ENCODE measurements at places on chromosomes 6 and 20.

GRCh38 chr20:36243726-36244125 is 7.4 kb downstream of the AAR2 start:
- no peak for DNase-seq

DNA sequence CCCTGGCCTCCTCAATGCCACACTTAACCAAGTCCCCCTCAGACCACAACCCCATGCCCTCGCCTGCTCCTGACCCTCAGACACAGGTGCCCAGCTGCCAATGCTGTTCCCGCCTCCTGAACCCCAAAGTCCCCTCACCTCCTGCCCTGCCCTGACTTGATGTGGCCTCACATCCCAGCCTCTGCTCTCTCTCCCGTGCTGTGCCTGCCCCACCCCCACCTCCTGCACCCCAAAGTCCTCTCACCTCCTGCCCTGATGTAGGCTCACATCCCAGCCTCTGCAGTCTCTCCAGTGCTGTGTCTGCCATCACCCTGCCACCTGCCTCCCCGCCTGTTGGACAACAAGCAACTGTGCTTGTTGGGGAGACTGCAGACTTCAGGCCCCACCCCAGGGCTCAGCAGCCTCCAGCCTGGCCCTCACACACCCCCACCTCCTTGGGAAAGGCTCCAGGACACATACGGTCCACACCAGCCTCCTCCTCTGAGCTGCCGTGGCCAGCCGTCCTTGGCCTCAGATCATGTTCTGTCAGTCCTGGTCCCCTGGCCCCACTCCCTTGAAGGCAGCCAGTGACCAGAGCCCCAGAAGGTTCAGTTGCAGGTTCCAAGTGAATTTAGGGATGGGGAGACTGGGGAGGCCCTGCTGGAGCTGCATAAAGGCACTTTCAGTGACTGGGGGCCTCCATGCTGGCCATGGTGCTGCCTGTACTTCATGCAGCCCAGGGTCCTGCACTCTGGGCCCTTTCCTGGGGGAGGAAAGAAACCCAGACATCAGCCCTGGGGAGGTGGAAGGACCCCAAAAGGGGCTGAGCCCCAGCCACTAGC is 28.4 kb downstream of the YTHDF1 start:
- no peak for DNase-seq

GRCh38 chr6:29319931-29320330 is 18.4 kb downstream of the OR14J1 start:
- DNase-seq = no peak

GRCh38 chr6:32857156-32857891 is 3.3 kb downstream of the PSMB9 start:
- no peak for DNase-seq

DNA sequence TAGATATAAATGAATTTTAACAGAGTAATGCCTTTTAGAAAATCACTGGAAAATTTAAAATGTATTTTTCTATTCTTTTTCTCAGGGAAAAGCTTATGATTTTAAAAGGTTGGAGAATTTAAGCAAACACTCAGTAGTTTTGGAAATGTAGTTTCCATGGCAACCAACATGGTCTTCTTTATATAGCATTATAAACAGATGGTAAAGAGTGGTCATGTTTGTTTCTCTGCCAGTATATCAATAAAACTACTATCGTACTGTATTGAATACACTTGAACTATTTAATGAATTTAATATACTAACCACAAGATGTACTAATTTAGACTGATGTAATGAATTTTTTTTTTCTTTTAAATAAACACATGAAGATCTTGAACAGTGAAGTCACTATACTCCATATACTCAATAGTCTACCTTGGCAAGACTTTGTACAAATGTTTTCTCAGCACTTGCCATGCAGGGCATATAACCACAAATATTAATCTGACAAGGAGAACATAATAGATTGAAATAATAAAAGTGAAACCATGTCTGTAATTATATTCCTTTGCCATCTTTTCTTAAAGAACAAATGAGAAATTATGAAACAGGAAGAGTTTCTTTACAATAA is 105.5 kb downstream of the PDSS2 start:
- DNase-seq = no peak

DNA sequence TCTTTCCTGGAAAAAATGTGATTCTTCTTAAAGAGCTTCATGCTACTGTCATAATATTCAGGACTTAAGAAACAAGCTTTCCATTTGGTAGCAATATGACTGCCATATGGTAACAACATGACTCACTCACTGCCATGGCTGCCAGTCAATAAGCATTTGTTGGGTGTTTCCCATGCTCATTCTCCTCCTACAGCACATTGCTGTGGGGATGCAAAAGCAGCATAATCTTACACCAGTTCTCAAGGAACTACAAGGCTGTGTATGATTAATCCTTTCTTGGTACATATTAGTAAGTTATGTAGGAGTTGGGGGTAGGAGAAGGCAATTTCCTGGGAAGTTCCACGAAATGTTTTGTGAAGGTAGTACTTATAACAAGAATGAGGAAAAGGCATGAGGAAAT is 76.7 kb downstream of the CEP162 start:
- DNase-seq = no peak

DNA sequence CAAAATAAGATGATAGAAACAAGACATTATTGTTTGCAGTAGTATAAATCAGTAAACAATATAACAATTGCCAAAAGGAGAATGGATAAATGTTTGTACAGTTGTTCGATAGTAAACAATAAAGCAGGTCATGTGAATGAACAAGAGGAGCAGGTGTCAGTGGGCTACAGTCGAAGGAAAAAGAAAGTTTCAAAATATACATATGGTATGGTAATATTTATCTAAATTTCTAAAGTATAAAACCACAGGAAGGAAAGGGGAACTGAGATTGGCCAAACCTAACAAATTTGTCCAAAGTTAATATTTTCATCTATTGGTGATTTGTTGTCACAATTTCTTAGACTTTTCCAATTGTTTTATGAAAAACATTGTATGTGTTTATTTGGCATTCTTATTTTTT is 110.9 kb downstream of the SH3BGRL2 start:
- DNase-seq = no peak

- no peak for DNase-seq
These were observed 84.0 kb downstream of the HFE start for GRCh38 chr6:26170951-26171841.

DNA sequence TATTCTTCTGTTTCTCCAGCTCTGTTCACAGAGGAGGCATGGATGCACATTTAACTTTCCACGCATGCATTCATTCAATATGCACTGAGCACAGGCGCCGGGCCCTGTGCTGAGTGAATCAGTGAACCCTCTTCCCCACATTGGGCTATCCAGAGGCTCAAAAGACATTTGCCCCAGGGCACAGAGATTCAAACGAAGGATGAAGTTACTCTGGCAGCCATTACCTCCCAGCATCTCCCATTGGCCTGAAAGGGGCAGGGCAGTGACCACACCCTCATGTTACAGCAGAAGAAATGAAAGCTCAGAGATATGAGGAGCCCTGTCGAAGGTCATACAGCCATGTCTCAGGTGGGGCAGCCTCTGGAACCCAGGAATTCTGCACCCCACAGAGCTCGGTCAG is 26.7 kb upstream of the NOL4L start:
- DNase-seq = no peak

DNA sequence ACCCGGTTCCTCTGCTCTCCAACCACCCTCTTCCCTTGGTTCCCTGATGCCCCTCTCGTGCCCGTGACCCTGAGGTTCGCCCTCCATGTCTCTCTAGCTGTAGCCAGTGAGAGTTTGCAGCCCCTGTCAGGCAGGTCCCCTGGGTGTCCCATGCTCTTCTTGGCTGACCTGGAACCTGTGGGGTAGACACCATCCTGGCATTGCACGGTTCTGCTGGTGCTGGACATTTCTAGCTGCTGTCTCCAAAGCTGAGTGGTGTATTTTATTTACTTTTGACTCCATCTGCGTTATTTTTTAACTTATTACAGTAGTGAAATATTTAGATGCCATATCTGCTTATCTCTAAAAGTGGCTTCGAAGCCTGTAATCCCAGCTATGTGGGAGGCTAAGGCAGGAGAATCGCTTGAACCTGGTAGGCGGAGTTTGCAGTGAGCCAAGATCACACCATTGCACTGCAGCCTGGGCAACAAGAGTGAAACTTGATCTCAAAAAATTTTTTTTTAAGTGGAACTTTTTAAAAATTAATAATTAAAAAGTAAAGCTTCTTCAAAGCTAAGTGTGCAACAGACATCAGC is 12.5 kb downstream of the ENTPD6 start:
- no peak for DNase-seq

DNA sequence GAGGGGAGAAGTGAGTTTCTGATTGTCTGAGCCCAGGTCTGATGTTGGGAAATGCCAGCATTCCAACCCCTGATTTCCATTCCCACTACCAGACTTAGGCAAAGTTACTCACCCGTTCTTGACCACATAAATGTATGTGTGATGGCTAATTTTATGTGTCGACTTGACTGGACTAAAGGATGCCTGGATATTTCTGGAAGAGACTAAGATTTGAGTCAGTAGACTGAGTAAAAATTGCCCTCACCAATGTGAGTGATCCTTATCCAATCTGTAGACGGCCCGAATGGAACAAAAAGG is 95.8 kb upstream of the TAB2 start:
- no peak for DNase-seq

DNA sequence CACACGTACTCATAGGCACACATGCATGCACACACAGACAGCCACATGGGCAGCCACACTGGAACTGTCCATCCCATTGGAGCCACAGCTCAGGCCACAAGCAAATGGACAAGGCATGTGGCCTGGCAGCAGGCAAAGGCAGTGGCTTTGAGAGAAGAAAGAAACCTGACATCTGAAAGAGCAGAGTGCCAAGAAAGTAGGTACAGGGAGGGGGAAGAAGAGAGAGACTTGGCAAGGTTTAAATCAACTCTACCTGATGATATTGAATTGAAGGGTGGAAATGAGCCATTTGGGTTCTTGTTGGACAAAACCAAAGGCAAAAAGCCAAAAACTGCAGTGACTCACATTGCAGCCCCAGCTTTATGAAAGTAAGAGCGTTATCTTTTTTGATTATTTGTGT is 142.7 kb downstream of the PCSK2 start:
- no peak for DNase-seq

GRCh38 chr6:67362976-67363375 is 1272.1 kb upstream of the ADGRB3 start:
- DNase-seq = no peak

DNA sequence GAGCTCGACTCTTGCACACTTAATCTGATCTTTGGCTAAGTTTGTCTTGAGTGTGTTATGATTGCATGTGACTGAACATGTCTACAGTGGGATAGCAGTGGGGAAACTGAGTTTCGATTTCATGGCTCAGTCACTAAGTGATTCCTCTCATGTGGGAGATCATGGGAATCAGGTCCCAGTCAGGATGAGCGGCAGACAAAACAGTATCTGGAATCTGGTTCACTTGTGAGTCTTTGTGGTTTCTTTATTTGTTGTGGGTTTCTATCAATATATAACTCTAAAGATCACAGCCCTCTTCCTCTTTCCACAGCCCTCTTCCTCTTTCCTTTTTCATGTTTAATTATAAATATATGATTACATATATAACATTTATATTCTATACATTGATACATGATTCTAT is 4.0 kb downstream of the RPP21 start:
- no peak for DNase-seq

DNA sequence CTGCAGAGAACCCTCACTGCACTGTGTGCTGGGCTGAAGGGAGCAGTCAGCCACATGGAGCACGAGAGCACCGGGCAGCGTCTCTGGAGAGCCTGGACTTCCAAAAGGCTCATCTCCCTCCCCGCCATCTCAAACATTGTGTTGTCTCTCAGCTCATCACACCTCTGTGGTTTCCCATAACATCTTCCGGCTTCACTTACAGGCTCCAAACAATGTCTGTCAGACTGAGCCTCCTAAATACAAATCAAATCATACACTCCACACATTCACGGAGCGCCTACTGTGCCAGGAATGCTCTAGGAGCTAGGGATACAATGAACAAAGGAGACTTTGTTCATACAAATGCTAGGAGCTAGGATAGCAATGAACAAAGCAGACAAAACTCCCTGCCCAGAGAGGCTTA is 398.0 kb downstream of the RNGTT start:
- no peak for DNase-seq

GRCh38 chr6:62976566-62976965 is 234.7 kb upstream of the FKBP1C start:
- DNase-seq = no peak

GRCh38 chr6:85008296-85009009 is 244.1 kb upstream of the TBX18 start:
- DNase-seq = no peak

DNA sequence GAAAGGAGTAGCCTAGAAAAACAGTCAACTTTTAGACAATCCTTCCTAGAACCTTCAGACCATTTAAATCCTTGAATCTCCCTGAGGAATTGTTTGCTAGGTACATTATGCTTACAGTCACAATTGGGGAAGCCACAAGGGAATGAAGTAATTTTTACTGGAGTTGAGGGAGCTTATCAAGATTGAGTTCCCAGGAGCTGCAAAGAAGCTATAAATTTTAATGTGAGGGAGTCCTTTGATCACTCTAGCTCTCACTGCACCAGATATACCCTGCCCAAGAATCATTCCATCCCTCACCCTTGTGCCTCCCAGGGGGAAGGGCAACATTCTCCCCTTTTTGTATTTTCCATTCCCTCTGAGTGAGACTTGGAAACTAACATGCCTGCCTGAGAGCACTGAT is 12.3 kb upstream of the ZNF165 start:
- DNase-seq = no peak

DNA sequence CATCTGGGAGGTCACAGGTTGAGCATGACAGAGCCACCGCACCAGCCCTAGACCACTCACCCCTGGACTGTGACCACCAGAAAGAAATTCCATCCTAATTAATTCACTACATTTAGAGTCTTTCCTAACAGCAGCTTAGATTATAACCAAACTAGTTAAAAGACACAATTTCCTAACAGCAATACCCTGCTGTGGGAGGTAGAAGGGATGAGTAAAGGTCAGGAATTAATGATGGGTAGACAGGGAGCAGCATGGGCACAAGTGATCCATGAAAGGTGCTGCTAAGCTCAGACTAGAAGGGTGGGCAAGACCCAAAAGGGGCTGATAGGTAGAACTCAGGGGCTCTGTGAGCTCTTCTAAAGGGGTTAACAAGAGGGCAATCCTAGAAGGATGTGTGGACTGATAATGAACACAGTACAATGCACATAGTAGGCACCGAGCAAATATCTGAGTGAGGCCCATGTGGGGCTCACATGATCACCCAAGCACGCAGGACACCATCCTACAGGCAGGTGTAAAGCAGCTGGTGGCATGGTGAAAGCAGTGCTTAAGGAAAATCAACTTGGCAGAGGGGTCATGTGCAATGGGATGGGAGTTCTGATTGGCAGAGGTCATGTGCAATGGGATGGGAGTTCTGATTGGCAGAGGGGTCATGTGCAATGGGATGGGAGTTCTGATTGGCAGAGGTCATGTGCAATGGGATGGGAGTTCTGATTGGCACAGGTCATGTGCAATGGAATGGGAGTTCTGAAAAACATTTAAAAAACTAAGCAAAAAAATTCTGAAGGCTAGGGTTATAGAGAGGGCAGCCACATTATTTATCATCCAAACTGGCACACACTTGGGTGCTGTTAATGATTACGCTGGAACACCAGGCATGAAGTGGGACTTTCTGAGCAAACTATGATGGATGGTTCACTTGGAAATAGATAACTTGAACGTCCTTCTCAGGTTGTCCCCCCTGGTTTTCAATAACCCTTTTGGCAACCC is 188.2 kb upstream of the FOXQ1 start:
- DNase-seq = no peak
